ENCODE measurements at places on chromosomes 1 and 21. TPM values are rescaled to one million over a fixed set of nuclear protein-coding genes. Genes with fewer than 3 reads are reported as not detected.

DNA sequence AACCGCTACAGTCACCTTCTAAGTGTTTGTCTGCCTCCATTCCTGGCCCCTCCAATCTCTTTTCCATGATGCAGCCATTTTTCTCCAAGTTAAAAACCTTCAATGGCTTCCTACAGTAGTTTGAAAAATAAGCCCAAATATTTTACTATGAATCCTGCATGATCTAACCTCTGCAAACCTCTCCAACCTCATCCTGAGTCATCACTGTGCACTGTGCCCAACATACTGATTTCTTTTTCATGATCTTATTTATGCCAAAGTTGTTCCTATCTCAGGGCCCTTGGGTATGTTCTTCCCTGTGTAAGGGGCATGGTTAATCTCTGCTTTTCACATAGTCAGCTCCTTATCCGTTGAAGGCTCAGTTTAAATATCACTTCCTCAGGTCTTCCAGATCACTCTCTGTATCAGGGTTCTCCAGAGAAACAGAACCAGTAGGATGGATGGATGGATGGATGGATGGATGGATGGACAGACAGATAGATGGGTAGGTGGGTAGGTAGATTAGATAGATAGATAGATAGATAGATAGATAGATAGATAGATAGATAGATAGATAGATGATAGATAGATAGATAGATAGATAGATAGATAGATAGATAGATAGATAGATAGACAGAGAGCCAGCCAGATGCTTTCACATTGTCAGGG, 18.1 kb upstream of the PTPN14 start:
- no peak overlapping the region for H3K27ac ChIP-seq
- no peaks in the 10 kb centered on the region for H3K4me1 ChIP-seq
- no peaks in the 10 kb centered on the region for H3K36me3 ChIP-seq
- H3K27me3 ChIP-seq, result peaks cover 11% of the 10 kb centered on the region

- H3K27me3 ChIP-seq, result no peaks in the 10 kb centered on the region
- H3K4me1 ChIP-seq, result no peaks in the 10 kb centered on the region
- peaks cover 5% of the 10 kb centered on the region for H3K36me3 ChIP-seq
- no peak overlapping the region for H3K27ac ChIP-seq
- DNase-seq, result no peak
Observed at GRCh38 chr1:238061967-238062613, 171.4 kb upstream of the ZP4 start.

DNA sequence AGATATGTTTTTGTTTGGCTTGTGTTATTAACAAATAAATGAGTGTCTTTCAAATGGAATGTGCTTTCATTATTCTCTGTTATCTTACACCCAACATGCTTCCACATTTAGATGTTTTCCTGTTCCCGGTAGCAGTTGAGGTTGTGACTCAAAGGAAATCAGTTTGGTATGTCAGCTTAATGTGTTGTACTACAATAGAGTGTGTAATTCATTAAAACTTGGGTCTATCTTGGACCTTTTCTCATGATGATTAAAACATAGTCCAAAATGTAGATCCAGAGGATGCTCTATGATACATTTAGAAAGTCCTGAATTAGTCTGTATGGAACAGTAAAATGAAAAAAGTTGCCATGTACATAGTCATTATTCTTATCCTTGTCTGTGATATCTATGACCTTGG, 26.7 kb downstream of the RTCA start:
- no peak for DNase-seq
- H3K27me3 ChIP-seq, result no peaks in the 10 kb centered on the region
- H3K4me1 ChIP-seq, result no peaks in the 10 kb centered on the region
- no peak overlapping the region for H3K27ac ChIP-seq

TARDBP gene
- 211 TPM for total RNA-seq

DNA sequence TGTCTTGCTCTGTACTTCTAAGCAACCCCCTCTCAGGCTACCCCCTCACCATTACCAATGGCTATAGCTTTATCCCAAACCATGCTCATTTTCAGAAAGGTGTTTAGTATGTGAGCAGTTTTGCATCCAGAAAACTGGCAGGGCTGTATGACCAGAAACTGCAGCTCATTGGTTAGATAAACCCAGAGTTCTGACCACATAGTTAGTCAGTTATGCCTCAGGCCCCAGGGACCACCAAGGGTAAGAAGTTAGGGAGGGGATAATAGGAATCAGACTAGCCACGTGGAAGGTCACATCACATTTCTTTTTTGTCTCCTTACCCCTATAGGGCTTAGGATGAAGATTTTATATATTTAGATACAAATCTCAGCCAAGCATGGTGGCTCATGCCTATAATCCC, 1.2 kb downstream of the ITGA10 start:
- DNase-seq, result no peak
- no peaks in the 10 kb centered on the region for H3K36me3 ChIP-seq
- H3K4me3 ChIP-seq, result no peak overlapping the region
- H3K4me1 ChIP-seq, result peaks cover 10% of the 10 kb centered on the region
- H3K27ac ChIP-seq, result no peak overlapping the region

CATSPERE gene
- total RNA-seq, result 2.4 TPM

- H3K4me3 ChIP-seq, result no peak overlapping the region
- peaks cover 16% of the 10 kb centered on the region for H3K36me3 ChIP-seq
- no peak for DNase-seq
Observed at GRCh38 chr1:160624464-160624863, 22.4 kb downstream of the SLAMF1 start.

- H3K4me1 ChIP-seq, result no peaks in the 10 kb centered on the region
- no peaks in the 10 kb centered on the region for H3K36me3 ChIP-seq
- DNase-seq, result no peak
- no peak overlapping the region for H3K4me3 ChIP-seq
- H3K27ac ChIP-seq, result no peak overlapping the region
- peaks cover 16% of the 10 kb centered on the region for H3K27me3 ChIP-seq
Observed at GRCh38 chr1:211114446-211114845, 19.5 kb downstream of the KCNH1 start.

DNA sequence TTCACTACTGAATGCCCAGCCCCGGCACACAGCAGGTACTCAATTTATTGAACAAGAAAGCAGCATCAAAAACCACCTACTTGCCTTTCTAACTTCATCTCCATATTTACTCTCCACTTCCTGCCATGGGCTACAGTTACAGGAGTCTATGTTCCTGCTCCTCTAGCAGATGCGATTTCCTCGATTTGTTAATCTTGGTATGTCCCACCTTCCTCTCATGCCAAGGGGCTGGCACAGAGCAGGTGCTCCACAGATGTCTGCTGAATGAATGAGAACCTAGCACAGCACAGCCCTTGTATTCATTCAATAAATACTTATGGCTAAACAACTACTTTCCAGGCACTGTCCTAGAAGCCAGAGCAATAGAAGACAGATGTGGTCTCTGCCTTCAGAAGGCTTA, 12.2 kb downstream of the PAFAH2 start:
- H3K4me3 ChIP-seq, result no peak overlapping the region
- H3K27me3 ChIP-seq, result no peaks in the 10 kb centered on the region
- H3K36me3 ChIP-seq, result peaks cover 60% of the 10 kb centered on the region
- H3K27ac ChIP-seq, result no peak overlapping the region
- peaks cover 29% of the 10 kb centered on the region for H3K4me1 ChIP-seq

KRTAP7-1 gene
- not detected for total RNA-seq

GRCh38 chr1:222529181-222529580, 18.7 kb downstream of the HHIPL2 start:
- H3K4me1 ChIP-seq, result no peaks in the 10 kb centered on the region
- no peak for DNase-seq
- H3K4me3 ChIP-seq, result no peak overlapping the region
- H3K36me3 ChIP-seq, result peaks cover 5% of the 10 kb centered on the region
- H3K27me3 ChIP-seq, result peaks cover 2% of the 10 kb centered on the region

- DNase-seq, result no peak
- H3K27me3 ChIP-seq, result no peaks in the 10 kb centered on the region
- H3K36me3 ChIP-seq, result no peaks in the 10 kb centered on the region
- peaks cover 17% of the 10 kb centered on the region for H3K4me1 ChIP-seq
- no peak overlapping the region for H3K4me3 ChIP-seq
Observed at GRCh38 chr1:58905628-58906221, 121.9 kb upstream of the JUN start.

MIGA1 gene
- 22.2 TPM for total RNA-seq

- peak overlapping the region; percentile 98 for H3K27ac ChIP-seq
- DNase-seq, result no peak
- H3K36me3 ChIP-seq, result no peaks in the 10 kb centered on the region
- peaks cover 57% of the 10 kb centered on the region for H3K4me1 ChIP-seq
Observed at GRCh38 chr1:183635099-183635605, 431 bp downstream of the ARPC5 start.

ANGPTL7 gene
- not detected for total RNA-seq

GRCh38 chr1:76013206-76013581, 61.4 kb upstream of the ST6GALNAC3 start:
- peaks cover under 1% of the 10 kb centered on the region for H3K4me1 ChIP-seq
- no peak overlapping the region for H3K4me3 ChIP-seq
- H3K36me3 ChIP-seq, result no peaks in the 10 kb centered on the region
- no peak for DNase-seq
- no peak overlapping the region for H3K27ac ChIP-seq

GRCh38 chr1:115643225-115643624, 1.5 kb downstream of the VANGL1 start:
- peak overlapping the region; percentile 69 for H3K4me3 ChIP-seq
- H3K36me3 ChIP-seq, result peaks cover 18% of the 10 kb centered on the region
- no peak for DNase-seq
- peaks cover 28% of the 10 kb centered on the region for H3K27me3 ChIP-seq

MROH7 gene
- total RNA-seq, result not detected

DNA sequence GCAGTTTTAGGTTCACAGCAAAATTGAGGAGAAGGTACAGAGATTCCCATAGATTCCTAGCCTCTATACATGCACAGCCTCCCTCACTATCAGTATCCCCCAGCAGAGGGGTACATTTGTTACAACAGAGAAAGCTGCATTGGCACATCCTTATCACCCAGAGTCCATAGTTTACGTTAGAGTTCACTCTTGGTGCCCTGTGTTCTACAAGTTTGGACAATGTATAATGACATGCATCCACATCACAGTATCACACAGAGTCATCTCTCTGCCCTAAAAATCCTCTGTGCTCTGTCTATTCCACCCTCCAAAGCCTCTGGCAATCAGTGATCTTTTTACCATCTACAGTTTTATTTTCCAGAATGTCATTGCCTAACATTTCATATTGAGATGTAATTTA, 22.3 kb upstream of the RGS16 start:
- no peak overlapping the region for H3K4me3 ChIP-seq
- DNase-seq, result no peak
- peaks cover 6% of the 10 kb centered on the region for H3K4me1 ChIP-seq
- H3K27ac ChIP-seq, result no peak overlapping the region

DNA sequence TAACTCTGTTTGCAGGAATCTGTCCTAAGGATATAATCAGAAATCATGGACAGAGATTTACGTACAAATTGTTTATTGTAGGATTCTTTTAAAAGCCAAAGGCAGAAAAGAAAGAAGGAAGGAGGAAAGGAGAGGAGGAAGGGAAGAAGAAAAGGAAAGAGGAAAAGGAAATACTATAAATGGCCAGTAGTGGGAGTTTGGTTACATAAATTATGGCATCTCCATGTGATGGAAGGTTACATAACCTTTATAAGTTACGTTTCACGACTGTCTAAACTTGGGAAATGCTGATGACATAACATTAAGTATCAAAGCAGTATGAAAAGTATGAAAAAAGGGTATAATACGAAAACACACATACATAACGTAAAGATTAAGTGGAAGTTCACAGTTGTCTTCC, 39.0 kb downstream of the SMYD2 start:
- H3K36me3 ChIP-seq, result peaks cover 17% of the 10 kb centered on the region
- H3K4me1 ChIP-seq, result no peaks in the 10 kb centered on the region
- no peaks in the 10 kb centered on the region for H3K27me3 ChIP-seq

DNA sequence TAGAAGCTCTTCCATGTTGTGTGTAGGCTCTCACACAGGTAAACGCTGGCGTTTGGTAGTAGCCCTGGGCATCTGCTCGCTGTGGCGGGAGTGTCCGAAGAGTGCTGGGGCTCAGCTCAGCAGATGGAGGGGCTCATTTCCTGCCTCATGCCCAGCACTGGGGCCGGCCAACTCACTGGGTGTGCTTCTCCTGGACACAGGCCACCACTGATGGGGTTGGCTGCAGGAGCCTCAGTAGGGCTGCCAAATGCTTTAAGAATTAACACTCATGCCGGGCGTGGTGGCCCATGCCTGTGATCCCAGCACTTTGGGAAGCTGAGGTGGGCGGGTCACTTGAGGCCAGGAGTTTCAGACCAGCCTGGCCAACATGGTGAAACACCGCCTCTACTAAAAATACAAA, 20.9 kb downstream of the UQCRHL start:
- no peaks in the 10 kb centered on the region for H3K36me3 ChIP-seq
- H3K4me3 ChIP-seq, result no peak overlapping the region
- H3K27ac ChIP-seq, result no peak overlapping the region
- no peaks in the 10 kb centered on the region for H3K4me1 ChIP-seq
- no peak for DNase-seq

TMEM269 gene
- 0.49 TPM for total RNA-seq

GRCh38 chr1:208256556-208256955, 12.4 kb upstream of the PLXNA2 start:
- H3K4me1 ChIP-seq, result no peaks in the 10 kb centered on the region
- DNase-seq, result no peak
- H3K36me3 ChIP-seq, result no peaks in the 10 kb centered on the region
- H3K27me3 ChIP-seq, result peaks cover 54% of the 10 kb centered on the region

POU3F1 gene
- 0.31 TPM for total RNA-seq

GRCh38 chr21:30257773-30258172, 25.0 kb downstream of the KRTAP24-1 start:
- H3K36me3 ChIP-seq, result no peaks in the 10 kb centered on the region
- no peaks in the 10 kb centered on the region for H3K27me3 ChIP-seq
- H3K27ac ChIP-seq, result no peak overlapping the region

DNA sequence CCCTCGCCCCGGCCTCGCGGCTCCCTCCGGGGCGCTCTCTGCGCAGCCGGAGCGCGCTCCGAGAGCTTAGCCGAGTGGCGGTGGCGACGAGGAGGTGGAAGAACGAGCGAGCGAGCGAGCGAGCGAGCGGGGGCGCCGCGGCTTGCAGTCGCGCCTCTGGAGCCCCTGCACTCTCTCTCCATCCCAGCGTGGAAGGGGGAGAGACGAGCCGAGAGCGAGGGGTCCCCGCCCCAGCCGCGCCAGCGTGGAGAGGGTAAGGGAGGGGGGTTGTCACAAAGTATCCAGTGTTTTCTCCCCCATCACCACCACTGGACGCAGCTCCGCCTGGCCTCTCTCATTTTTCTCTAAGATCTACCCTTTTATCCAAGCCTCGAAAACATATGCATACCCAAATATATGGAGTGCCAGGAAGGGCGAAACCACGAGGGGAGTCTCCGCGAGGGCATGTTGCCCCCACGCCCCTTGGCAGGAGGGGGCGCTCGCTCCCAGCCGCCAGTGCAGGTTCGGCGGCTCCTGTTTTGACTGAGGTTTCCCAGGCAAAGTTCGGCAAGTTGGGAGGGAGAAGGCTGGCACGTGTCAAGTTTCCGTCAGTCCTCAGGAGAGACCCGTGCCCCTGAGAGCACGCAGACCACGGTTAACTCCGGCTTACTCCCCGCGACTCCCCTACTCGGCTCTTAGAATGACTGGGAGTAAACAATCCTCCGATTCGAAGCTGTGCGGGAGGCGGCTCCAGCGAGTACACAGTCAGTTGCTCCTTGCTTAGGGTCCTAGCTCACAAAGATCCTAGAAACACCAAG, 569 bp upstream of the DAB1 start:
- no peak for DNase-seq
- H3K36me3 ChIP-seq, result peaks cover 7% of the 10 kb centered on the region
- H3K4me3 ChIP-seq, result no peak overlapping the region
- peaks cover 10% of the 10 kb centered on the region for H3K4me1 ChIP-seq
- H3K27ac ChIP-seq, result no peak overlapping the region

- no peaks in the 10 kb centered on the region for H3K36me3 ChIP-seq
- no peaks in the 10 kb centered on the region for H3K4me1 ChIP-seq
- H3K4me3 ChIP-seq, result no peak overlapping the region
- no peak overlapping the region for H3K27ac ChIP-seq
- H3K27me3 ChIP-seq, result no peaks in the 10 kb centered on the region
Observed at GRCh38 chr1:244030481-244031040, 20.5 kb upstream of the ZBTB18 start.

All from naive thymus-derived CD8-positive, alpha-beta T cell (primary cell).